ENCODE measurements at places on chromosomes 6 and 20.

DNA sequence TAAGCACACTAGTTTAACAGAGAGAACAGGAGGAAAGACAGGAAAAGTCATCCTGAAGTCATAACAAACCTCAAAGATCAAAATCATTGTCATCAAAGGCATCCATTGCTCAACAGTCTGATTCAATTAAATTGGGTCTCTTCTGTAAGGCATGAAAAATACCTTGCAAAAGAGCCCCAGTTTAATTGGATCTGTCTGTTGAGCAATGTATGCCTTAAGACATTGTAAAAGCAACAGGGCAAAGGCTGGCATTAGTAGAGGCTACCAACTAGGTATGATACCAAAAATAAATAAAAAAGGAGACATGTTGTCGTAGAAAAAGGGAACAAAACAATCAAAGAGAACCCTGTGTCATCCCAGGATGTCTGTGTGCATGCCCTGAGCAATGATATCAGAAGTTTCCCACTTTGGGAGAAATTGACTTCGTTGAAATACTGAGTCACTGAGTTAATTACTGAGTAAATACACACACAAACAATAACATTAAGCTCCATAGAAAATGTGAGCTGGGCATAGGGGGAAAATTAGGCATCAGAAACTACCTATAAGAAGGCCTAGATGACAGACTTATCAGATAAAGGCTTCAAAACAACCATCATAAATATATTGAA is 1013.8 kb upstream of the CITED2 start:
- no peak for DNase-seq

- no peak for DNase-seq
Observed at GRCh38 chr20:3237958-3238615, 903 bp downstream of the SLC4A11 start.

DNA sequence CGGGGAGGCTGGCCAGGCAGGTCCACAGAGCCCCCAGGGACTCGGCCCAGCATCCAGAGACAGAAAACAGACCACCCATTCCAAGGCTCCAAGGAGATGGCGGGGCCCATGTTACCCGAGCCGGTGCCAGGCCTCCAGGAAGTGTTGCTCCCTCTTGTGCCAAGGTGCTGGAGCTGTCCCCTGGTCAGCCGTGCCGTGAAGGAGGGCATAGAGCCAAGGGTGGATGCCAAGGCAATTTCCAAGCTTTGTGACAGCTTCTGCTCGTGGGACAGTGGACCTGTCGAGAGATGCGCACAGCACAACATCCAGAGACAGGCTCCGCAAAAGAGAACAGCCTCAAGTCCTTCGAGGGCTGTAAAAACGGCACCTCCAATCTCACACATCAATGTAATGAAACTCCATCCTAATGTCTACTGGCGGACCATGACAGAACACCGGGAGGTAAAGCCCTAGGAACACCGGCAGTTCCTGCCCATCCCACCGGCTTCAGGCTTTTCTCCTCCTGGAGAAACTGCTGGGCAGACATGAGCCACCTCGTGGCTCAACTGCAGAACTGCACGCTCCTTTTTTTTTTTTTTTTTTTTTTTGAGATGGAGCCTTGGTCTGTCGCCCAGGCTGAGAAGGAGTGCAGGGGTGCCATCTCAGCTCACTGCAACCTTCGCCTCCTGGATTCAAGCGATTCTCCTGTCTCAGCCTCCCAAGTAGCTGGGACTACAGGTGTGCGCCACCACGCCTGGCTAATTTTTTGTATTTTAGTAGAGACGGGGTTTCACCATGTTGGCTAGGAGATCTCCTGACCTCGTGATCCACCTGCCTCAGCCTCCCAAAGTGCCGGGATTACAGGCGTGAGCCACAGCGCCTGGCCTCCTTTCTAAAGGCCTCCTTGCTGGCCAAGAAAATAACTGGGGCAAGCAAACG is 30.9 kb upstream of the AVP start:
- peak; percentile 5 for DNase-seq

- DNase-seq, result no peak
Observed at GRCh38 chr20:63753381-63753780, 13.8 kb downstream of the SLC2A4RG start.

DNA sequence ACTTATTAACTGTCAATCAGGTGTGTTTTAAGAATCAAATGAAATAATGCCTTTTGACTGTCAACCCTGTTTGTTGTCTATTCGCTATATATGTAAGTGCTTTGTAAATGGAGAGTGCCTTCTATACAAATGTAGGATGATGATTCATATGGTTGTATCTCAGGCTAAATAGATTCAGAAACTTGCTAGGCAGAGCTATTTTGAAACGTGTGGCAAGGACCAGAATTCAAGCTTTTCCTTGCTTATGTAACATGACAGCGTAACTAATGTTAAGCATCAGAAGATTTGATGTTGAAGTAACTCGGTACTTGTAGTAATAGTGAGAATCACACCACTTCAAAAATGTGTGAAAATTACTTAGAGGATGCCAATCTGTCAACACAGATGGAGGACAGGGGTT is 3.4 kb downstream of the OGFRL1 start:
- DNase-seq, result no peak

- no peak for DNase-seq
Observed at GRCh38 chr6:41040101-41040939, 1.3 kb upstream of the UNC5CL start.

GRCh38 chr6:82362144-82362543 is 1.5 kb upstream of the TPBG start:
- no peak for DNase-seq

GRCh38 chr6:43074847-43075669 is 1.1 kb upstream of the PTK7 start:
- DNase-seq, result no peak

GRCh38 chr20:62791301-62792181 is 4.7 kb upstream of the MRGBP start:
- DNase-seq, result no peak

- peak; percentile 83 for DNase-seq
Observed at GRCh38 chr6:13355043-13355945, 27.0 kb upstream of the TBC1D7 start.

GRCh38 chr20:35237486-35237885 is 11.0 kb downstream of the MMP24 start:
- DNase-seq, result no peak

DNA sequence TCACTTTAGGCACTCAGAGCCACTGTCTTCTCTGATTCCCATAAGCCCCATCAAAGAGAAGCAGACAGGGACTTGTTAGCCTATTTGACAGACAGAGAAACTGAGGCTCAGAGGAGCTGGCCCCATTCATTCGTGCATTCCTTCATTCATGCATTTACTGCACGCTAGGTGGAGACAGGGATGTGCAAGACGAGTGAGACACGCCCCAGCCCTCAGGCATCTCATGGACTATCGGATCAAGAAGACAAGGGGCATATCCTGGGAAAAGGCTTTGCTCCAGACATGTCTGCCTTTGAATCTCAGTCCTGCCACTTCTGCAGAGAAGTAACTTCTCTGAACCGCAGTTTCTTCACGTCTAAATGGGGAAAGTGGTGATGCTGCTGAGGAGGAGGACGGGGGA is 54.1 kb downstream of the BPIFB1 start:
- DNase-seq, result no peak

- DNase-seq, result no peak
Observed at GRCh38 chr20:10115021-10115420, 80.2 kb downstream of the ANKEF1 start.

Measured in retinal pigment epithelial cell (primary cell).